Endodermal cell (in vitro differentiated cells): ENCODE measurements at places on chromosomes 12 and 14.

- no peak for DNase-seq
Observed at GRCh38 chr14:43438056-43438455, 1069.0 kb downstream of the FSCB start.

DNA sequence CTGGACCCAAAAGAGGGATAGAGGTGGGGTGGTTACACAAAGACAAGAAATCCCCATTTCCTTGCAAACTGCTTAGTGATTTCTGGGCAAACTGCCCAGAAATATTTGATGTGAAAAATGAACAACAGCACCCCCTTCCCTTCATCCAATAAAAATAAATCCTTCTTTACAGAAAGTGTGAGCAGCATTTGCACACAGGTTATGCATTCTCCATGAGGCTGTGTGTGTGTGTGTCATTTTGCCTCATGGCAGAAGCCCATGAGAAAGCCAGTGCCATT lies 17.2 kb upstream of the NRXN3 start:
- no peak for DNase-seq

DNA sequence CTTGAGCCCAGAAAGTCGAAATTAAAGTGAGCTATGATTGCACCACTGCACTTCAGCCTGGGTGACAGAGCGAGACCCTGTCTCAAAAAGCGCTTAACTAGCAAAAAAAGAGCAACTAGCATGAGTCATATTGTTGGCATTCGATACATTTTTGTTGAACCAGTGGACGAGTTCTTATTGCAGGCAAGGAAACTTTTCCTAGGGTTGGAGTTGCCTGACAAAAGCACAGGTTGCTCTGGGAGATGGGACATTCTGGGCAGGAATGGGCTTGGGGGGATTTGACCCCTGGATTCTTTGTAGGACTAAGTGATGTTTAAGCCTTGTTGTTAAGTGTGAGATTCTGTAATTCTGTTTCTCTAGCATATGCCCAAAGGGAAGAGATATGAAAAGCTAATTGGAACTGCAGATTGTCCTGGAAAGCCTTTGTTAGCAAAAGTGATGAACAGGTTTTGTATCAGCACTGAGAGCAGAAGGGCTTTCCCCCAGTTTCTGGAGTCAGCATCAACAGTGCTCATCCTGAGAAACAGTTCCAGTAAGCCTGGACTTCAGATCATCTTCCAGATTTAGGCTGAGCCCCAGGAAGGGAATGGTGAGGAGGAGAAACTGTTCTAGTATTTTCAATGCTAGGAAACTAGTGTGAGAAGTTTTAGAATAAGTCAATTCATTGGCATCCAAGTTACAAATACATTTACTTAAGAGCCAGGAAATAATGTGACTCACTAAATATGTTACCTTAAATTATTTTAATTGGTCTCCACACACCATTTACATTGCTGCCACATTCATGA lies 123.1 kb downstream of the SRGAP1 start:
- DNase-seq = no peak

DNA sequence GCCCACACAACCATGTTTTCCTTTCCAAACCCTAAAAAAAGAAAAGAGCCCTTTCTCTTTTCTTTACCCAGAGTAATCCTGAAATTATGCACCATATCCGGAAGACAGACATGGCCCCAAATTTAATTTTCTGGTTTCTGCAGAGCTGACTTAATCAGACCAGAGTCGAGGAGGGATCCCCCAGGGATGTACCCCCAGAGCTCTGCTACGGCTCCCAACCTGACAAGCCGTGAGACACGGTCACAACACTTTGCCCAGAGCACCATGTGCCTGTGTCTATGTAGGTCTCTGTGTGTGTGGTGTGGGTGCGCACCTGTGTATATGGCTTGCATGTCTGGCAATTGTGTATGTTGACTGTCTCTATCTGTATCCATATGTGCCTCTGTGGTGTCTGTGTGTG lies 77.6 kb upstream of the CLMN start:
- DNase-seq = no peak

- DNase-seq = no peak
Observed at GRCh38 chr12:93434256-93434865, 7.4 kb downstream of the UBE2N start.

DNA sequence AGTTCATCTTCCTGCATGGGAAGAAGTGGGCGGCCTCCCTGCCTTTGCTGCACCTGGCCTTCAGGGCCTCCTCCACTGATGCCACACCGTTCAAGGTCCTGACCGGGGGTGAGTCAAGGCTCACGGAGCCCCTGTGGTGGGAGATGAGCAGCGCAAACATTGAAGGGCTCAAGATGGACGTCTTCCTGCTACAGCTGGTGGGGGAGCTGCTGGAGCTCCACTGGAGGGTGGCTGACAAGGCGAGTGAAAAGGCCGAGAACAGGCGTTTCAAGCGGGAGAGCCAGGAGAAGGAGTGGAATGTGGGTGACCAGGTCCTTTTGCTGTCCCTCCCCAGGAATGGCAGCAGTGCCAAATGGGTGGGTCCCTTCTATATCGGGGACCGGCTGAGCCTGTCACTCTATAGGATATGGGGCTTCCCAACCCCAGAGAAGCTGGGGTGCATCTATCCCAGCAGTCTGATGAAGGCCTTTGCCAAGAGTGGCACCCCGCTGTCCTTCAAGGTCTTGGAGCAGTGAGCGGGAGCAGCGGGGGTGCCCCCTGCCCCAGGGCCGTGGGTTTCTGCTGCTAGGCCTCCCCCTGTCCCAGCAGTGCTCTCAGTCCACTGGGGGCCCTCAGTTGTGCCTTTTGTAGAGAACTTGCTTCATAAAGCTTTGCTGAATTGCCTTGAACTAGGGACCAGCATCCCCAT lies 12.4 kb downstream of the CBLN3 start:
- no peak for DNase-seq

DNA sequence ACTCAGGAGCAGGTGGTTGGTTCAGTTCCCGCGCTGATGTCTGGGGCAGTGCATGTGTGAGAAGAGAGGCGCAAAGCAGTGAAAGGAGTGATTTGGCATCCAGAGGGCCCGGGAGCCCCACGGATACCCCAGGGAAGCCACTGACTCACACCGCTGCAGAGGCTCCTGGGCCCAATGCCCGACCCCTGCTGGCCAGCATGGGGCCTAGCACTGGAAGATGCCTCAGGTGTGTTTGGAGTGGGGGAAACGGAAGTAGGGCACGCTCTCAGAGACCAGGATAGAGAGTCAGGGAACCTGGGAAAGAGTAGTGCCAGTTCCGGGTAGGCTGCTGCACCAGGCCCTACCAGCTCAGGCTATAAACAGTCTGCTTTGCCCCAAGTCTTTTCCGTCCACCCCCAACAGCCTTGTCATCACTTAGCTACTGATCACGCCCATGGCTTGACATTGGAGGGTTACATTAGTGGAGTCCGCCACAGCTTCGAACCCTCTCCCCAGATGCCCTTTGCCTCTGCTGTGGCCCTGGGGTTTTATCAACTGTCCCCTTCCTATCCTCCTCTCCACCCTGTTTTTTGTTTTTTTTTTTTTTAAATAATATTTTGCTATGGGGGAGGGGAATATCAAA lies 9.5 kb upstream of the CSAD start:
- peak; percentile 95 for DNase-seq

DNA sequence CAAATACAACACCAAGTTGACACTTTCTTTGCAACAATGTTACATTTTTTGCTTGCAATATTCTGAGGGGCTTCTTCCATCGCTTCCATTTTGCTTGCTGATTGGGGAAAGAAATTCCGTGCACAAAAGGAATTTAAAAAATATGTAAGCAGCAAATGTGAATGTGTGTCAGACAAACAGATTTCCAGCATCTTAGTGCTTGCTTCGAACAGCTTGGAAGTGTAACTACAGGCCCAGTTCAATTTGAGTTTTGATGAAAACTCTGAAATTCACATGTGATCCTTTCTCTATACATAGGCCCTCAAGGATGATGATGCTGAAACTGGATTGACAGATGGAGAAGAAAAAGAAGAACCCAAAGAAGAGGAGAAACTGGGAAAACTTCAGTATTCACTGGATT lies 399.1 kb downstream of the PAWR start:
- DNase-seq = no peak

DNA sequence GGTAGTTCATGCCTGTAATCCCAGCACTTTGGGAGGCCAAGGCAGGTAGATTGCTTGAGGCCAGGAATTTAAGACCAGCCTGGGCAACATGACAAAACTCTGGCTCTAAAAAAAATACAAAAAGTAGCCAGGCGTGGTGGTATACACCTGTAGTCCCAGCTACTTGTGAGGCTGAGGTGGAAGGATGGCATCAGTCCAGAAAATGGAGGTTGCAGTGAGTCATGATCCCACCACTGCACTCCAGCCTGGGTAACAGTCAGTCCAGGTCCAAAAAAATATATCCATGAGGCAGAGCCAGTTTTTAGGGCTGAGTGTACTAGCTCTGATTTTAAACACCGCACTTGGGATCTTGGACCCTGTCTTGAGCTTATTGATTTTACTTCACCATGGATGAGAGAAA lies 30.6 kb upstream of the FICD start:
- no peak for DNase-seq

- no peak for DNase-seq
Observed at GRCh38 chr12:73892201-73892600, 645.4 kb upstream of the ATXN7L3B start.

GRCh38 chr12:48910196-48910595 lies 15.1 kb downstream of the FKBP11 start:
- DNase-seq = no peak

- no peak for DNase-seq
Observed at GRCh38 chr14:100369019-100369418, 45.9 kb downstream of the SLC25A47 start.

GRCh38 chr12:70486588-70486987 lies 120.5 kb downstream of the KCNMB4 start:
- DNase-seq = no peak

GRCh38 chr14:86321151-86321550 lies 791.2 kb downstream of the FLRT2 start:
- DNase-seq = no peak

GRCh38 chr12:126949558-126949957 lies 1317.4 kb upstream of the TMEM132C start:
- no peak for DNase-seq

- no peak for DNase-seq
Observed at GRCh38 chr12:47299586-47299985, 219.8 kb upstream of the AMIGO2 start.
